ENCODE measurements at places on chromosomes 3 and 15.

GRCh38 chr3:152113413-152113812, 155.3 kb upstream of the MBNL1 start:
- no peak for DNase-seq

- no peak for DNase-seq
Measured at GRCh38 chr15:37572401-37572800, 362.0 kb upstream of the TMCO5A start.

DNA sequence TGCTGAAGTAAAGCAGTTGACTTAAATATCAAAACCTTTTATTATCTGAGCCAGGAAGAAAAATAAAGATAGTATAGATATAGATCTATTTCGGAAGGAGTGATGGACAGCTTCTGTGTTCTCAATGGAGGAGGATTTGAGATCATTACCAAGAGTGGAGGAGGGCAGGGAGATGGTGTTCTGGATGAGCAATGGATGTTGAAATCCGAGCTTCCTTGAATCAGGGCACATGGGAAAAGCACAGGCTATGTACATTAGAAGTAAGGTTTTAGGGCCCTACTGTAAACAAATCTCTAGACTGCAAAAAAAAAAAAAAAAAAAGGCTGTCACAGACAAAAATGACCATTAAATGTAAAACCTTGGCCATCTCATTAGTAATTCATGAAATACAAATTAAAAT, 43.2 kb downstream of the GTPBP8 start:
- no peak for DNase-seq

DNA sequence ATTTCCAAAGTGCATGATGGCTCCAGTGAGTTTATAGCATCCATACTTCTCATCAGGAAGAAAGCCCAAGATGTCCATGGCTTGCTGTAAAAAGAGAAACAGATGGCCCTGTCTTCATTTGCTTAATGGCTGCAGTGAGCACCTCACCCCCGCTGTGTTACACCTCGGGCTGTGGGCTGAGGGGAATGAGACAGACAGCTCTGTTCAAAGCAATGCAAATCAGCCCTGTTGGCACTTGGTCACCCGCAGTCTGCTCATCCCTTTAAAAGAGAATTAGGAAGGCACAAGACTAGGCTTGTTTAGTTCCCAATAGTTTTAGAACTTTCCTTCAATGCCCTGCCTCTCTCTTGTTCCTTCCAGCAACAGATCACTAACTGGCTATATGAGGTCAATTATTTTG, 25.2 kb downstream of the MYH15 start:
- no peak for DNase-seq

DNA sequence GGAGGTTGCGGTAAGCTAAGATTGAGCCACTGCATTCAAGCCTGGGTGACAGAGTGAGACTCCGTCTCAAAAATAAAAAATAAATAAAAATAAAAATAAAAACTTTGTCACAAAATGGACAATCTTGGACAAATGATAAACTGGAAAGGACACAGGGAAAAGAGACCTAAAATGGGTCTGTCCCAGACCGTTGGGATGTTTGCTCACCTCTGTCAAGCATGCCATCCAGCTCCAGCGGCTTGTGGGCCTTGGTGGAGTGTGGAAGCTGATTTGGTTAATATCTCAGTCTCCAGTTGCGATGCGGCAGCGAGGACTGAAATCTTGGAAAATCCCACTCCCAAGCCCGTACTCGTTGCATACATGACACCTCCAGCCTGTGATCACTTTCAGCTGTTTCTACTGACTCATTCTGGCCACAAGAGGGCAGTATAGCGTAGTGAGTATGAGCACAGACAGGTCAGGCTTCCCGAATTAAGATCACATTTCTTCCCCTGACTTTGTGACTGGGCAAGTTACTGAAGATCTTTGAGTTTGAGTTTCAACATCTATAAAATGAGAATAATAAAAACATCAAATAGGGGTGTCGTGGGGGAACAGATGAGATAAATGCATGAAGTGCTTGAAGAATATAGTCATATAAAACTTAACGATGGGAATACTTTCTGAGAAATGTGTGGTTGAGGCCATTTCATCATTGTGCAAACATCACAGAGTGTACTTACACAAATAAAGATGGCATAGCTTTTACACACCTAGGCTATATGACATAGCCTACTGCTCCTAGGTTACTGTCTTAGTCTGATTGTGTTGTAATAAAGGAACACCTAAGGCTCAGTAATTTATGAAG, 19.6 kb upstream of the MOBP start:
- DNase-seq, result peak; percentile 33

GRCh38 chr15:78056714-78057269, 20.7 kb downstream of the TBC1D2B start:
- no peak for DNase-seq

GRCh38 chr15:99508311-99508645, 57.5 kb upstream of the MEF2A start:
- DNase-seq, result no peak

GRCh38 chr15:67100801-67101581, 35.6 kb downstream of the SMAD3 start:
- no peak for DNase-seq

DNA sequence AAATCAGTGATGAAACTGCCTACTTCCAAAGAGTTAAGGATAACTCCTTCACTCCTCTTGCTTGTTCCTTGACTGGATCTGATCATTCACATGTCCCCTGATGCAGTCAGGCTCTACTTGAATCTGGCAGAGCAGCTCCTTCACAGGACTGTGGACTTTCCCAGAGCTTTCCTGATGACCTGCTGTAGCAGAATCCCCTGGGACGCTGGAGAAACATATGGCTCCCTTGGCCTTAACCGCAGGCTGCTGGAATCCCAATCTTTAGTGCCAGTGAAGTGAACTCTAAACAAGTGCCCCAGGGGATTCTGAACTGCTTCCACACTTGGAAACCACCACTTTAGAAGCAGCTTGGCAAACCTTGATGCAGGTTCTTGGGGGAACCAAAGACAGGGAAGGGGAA, 217.8 kb downstream of the CHST2 start:
- no peak for DNase-seq

- no peak for DNase-seq
Measured at GRCh38 chr15:95265419-95265997, 1034.1 kb downstream of the MCTP2 start.

DNA sequence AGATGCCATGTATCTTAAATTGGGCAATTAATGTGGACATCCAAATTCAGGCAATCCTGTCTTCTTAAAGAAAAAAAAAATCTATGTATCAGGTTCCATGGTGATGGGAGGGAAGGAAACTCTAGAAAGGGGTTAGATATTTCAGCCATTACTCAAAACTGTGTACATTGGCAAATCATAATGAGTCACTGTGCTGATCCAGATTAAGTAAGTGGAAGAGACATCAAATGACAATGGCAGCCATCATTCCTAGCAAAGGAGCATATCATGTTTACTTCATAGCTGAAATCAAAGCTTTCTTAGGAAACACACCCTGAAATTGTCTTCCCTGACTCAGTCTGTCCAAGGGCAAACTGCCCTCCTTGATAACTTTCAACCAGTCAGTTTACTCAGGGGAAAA, 713.3 kb upstream of the GBE1 start:
- no peak for DNase-seq

DNA sequence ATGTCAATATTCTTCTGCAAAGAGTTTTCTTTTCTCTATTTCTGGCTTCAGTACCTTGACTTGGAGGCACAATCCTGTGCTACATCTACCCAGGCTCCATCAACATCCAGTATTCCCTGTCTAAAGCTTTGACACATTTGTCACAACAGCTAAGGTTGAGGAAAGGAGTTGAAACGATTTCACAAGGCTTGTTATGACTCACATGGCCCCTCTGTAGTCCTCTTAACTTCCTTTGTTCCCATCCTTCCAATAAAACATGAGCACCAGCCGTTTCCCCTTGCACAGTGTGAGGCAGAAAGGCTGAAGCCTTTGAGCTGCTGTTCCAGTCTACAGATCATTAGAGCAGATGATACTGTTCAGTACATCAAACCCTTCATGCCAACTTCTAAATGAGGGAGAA, 163.0 kb upstream of the TMCO5A start:
- DNase-seq, result no peak

- DNase-seq, result no peak
Measured at GRCh38 chr3:101781166-101781565, 2.2 kb downstream of the NXPE3 start.

- no peak for DNase-seq
Measured at GRCh38 chr3:71444861-71445259, 138.7 kb downstream of the FOXP1 start.

DNA sequence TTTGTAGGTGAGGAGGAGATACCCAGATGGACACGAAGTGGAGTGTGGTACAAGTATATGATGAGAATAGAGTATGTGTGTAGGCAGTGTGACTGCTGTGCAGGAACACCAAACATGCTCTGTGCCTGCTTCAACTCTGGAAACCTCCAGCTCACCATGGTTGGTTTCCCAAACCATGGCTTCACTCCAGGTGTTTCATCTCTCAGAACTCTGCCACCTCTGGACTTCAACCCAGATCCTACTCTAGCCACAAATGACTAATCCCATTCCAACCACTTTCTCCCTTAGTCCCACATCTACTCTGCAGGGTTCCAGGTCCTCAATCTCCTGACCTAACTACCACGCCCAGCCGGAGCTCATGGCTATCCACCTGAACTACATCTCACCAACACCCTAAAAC, 102.1 kb downstream of the RYK start:
- DNase-seq, result no peak

- DNase-seq, result no peak
Measured at GRCh38 chr3:175573226-175573625, 714.1 kb downstream of the NAALADL2 start.

- DNase-seq, result no peak
Measured at GRCh38 chr15:65986416-65986815, 117.1 kb downstream of the RAB11A start.

- no peak for DNase-seq
Measured at GRCh38 chr15:101052681-101053121, 133.5 kb downstream of the LRRK1 start.

DNA sequence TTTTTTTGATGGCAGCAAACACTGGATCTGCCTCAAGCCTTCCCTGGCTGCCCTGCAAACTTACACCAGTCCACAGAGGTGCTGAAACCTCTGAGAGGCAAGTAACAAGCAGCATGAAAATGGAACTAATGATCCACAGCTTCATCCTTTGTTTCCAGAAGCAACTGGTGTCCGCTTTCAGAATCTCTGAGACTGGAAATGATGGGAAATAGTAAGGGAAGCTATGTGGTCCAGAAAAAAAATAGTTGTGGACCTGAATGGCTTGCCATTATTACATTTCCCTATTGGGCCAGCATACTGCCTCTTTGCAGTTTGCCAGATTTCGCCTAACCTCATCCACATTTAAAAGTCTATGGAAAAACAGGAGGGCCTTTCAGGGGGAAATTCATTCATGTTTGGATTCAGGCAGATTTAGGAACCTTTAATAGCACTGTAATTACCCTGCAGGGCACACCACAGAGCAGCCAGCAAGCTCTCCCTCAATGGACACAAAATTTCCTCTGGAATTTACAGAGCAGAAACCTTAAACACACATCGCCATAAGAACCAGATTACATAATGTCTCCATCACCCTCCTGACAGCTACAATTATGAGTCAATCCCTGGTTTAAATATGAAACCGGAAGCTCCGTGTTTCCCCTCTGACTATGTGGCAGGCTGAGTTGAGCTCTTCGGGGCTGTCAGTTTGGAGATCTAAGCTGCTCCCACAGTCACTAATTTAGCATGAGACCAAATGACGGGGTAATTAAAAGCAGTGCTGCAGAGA, 134.4 kb downstream of the TMCO5A start:
- DNase-seq, result no peak

DNA sequence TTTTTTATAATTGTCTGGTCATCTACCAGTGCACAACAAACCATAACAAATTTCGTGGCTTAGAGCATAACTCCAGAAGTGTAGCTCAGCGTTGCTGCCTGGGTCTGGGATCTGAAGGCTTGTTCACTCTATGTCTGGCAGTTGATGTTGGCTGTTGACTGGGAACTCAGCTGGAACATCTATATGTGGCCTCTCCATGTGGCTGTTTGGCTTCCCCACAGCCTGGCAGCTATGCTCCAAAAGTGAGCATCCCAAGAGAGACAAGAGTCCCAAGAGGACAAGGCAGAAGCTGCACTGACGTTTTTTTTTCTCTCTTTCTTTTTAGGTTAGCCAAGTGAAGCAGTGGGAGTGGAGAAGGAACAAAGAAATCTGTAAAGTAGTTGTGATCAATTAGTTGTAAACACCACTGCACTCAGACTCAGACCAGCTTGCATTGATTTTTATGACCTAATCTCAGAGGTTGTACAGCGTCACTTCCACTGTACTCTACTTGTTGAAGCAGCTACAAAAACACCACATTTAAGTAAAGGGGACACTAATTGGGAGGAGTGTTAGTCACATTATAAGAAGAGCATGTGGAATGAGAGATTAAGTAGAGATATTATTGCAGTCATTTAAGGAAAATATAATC, 2.5 kb upstream of the GPR176 start:
- DNase-seq, result no peak

GRCh38 chr3:106034313-106034712, 165.5 kb upstream of the CBLB start:
- DNase-seq, result no peak

DNA sequence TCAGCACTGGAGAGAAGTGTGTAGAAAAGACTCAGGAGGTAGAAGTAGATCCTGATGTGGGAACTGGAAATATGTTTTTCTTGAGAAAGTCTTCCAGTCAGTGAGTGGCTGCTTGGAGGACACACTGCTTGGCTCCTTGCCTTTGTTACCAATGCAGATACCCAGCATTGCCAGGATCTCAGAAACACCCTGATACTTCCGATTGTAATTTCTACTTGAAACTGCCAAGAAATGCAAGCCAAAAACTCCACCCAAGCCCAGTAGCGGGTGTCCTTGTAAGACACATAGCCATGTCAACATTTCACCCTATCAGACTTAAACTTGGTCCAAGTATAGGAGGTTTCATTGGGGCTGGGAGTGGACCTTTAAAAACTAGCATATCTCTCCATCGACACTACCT, 141.8 kb downstream of the ALDH1A2 start:
- no peak for DNase-seq

DNA sequence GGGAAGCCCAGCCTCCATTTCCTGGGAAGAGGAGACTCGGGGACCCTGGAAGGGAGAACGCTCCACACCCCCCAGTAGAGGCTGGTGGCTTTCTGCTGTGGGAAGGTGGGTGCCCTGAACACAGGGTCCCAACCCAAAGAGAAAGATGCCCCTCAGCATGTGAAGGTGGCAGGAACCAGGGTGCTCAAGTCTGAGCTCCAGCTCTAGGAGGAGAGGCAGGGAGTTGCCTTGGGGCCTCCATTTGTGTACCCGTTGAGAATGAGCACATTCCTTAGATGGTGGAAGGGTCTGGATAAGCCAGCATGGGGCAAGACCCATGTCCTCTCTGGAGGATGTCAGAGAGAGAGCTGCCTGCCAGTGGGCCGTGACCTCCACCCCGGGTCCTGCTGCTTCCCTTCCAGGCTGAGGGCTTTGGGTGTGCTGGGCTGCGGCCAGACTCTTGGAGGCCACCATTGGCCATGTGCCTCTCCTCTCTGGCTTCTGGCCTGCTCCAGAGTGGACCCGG, 212.4 kb downstream of the TBC1D2B start:
- DNase-seq, result no peak

- peak; percentile 73 for DNase-seq
Measured at GRCh38 chr15:63503739-63504246, 600 bp upstream of the USP3 start.

GRCh38 chr3:5149306-5149880, 27.3 kb downstream of the ARL8B start:
- DNase-seq, result no peak

Data from activated T-cell treated with anti-CD3 and anti-CD28 coated beads for 1 hour (primary cell).